Effector CD4-positive, alpha-beta T cell (primary cell): ENCODE measurements at places on chromosomes 5 and 9.

DNA sequence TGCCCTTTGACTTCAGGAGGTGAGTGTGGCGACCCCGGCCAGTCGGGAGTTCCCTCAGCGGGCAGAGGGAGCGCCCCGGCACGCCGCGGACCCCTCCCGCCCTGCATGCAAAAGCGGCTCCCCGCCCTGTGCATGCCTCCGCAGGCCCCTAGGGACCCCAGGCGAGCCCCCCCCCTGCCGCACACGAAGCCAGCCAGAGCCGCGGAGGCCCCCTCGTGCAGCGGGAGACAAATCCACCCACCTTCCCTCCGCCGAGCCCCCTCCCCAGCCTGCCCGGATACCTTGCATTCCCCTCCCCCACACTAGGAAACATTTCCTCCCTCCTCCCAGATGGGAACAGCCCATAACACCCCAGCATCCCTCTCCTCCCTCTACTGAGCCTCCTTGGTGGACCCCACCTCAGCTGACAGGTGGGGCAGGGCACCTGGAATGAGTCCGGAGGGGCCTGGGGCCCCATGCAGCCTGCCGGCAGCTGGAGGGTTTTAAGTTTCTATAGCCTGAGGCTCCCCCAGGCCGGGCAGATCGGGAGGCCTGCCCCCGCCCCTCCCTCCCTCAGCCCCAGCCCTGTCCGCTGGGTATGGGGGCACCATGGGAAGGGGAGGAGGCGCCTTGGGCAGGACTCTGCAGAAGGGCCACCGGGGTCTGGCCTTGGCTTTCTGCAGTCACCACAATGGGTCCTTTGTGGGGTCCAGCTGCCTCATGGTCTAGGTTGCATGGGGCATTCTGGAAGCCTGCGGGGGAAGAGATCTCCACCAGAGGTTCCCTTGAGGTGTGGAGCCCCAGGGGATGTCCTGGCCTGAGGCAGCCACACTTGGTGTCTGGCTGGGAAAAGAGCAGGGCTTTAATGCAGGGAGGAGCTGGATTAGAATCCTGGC, 601 bp downstream of the ERGIC1 start:
- no peak for DNase-seq

DNA sequence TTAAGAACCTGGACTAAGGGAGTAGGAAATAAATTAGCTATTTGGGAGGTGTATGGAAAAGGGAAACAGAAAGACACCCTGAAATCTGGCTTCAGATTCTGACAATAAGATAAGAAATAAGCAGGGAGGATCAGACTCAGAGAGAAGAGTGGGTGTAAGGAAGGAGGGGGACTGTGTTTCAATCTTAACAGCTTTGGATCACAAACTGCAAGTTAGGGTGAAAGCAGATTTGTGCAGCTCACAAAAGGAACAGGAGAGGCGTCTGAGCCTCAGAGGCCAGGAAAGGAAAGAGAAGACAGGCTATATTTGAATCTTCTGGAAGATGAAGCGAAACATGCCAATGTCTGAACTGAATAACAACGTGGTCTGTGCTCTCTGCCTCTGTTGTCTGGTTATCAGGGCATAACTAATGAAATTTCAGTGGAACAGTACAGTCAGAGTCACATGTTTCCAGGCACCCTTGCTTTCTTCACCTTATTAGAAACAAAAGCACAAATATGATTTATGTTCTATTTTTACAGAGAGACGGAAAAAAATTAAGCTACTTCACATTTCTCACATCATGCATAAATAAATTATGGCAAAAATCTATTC, 26.6 kb downstream of the SGTB start:
- DNase-seq: no peak

DNA sequence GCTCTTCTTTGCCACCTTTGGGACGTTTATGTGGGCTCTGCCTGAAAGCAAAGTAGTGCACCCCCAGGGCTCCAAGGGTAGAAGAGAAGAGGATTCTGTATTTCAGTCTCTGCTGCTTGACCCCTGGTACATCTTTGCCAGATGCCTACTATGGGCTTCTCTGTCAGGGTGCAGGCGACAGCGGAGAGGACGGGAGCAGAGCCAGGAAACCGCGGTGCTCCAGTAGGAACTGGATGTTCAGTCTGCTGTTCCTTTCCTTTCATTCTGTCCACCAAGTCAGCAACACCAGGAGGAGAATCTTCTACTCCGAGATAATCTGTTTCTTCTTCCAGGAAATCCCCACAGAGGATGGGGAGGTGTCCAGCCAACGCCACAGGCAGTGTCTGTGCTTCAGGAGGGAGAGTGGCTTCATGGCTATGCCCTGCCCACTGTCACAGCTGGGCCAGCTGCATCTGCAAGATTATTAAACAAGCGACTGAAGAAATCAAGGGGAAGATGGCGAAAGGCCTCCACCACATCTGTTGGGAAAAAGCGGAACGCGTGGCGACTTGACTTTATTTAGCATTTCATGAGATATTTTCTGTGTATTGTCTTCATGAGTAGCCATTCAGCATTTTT, 398.3 kb downstream of the IRX1 start:
- no peak for DNase-seq

GRCh38 chr9:108603141-108603540, 252.6 kb downstream of the ACTL7B start:
- DNase-seq: no peak

GRCh38 chr9:13291718-13292117, 12.2 kb upstream of the MPDZ start:
- no peak for DNase-seq

GRCh38 chr5:179553875-179554274, 3.5 kb downstream of the RUFY1 start:
- DNase-seq: no peak

- no peak for DNase-seq
Observed at GRCh38 chr9:3497401-3497800, 28.4 kb downstream of the RFX3 start.

GRCh38 chr5:109167586-109167985, 242.2 kb downstream of the PJA2 start:
- DNase-seq: no peak

DNA sequence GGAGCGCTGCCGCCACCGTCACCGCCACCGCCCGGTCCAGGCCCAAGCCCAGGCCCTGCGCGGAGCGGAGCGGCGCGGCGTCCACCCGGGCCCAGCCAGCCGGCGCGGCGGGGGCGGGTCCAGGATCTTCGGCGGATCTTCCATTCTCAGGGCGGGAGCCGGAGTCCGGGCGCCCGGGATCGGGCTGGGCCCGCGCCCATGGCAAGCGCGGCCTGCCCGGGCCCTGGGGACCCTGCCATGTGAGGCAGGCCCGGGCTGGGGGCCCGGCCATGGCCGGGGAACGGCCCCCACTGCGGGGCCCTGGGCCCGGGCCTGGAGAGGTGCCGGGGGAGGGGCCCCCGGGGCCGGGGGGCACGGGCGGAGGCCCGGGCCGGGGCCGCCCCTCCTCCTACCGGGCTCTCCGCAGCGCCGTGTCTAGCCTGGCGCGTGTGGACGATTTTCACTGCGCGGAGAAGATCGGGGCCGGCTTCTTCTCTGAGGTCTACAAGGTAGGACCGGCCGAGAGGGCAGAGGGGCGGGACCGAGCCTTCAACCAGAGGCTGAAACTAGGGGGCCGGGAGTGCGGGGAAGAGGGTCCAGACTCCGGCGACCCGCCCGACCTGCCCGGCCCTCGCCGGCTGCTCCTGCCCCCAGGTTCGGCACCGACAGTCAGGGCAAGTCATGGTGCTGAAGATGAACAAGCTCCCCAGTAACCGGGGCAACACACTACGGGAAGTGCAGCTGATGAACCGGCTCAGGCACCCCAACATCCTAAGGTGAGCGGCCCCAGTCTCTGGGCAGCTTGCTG, 482 bp downstream of the TESK1 start:
- peak; percentile 13 for DNase-seq

- no peak for DNase-seq
Observed at GRCh38 chr5:168553377-168554130, 24.4 kb downstream of the FBLL1 start.

GRCh38 chr5:140575309-140575708, 10.7 kb downstream of the SLC35A4 start:
- no peak for DNase-seq

GRCh38 chr5:95784514-95785302, 37.8 kb downstream of the GLRX start:
- no peak for DNase-seq

DNA sequence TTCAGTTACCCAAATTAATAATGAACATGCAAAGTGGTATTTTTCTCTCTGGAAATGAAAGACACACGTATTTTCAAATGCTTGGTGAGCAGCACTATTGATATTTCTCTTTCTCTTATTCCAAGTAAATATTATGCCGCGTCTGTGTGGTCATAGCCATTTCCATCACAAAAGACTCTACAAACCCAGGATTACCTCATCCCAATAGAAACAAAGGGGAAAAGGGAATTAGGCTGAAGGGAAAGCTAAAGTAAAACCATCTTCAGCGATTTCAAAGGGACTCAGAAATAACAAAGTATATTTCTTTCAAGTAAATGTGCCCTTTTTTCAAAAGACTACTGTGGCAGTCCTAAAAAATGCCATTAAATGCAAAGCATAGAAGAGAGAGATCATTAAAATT, 62.0 kb upstream of the FST start:
- DNase-seq: no peak
